Activated CD4-positive, alpha-beta T cell treated with anti-CD3 and anti-CD28 coated beads, Interleukin-10, Interleukin-2, amounts not matched to agents 100 ng/mL and 50 ng/mL, durations not matched to agents 16 hours and 8 hours (primary cell): ENCODE measurements at places on chromosomes 1 and 21.

DNA sequence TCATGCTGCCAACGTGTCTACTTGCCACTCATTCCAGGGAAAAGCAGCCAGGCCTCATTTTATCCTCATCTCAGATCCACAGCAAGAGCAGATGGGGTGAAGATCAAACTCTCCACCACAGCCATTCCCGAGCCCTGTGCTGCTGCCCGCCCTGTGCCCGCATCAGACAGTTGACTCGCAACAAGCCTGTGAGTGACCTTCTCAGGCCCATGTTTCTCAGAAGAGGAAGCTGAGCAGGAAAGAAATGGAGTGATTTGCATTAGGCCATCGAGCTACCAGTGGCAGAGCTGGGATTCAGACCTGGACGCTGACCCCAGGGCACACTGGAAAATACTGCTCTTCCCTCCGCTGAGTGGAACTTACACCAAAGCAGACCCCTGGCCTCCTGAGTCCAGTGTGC is 1.2 kb downstream of the CNR2 start:
- DNase-seq: no peak

- DNase-seq: no peak
Measured at GRCh38 chr1:173050865-173051264, at the start of gene TNFSF18. TSS of gene TNFSF18 (minus strand) at chr1:173050941. CDS start at chr1:173050896, 45 bp downstream.

GRCh38 chr1:176540428-176540827 is 77.5 kb downstream of the PAPPA2 start:
- DNase-seq: no peak

DNA sequence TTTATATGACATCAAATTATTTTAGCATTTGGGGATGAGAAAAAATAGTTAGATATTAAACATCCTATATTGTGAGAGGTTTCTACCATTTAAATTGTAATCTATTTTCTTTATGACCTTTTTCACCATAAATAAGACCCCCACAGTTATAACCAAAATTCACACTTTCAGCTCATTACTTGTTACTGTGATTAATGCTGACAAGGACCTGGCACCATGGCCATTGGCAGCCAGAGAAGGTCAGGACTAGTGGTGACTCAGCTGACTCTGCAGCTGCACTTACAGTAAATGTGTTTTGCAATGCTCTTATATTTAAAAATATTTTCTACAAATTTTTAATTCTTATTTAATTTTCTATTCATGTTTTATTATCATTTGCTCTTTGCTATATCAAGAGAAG is 133.3 kb upstream of the C1orf105 start:
- no peak for DNase-seq
